H1 (cell line): ENCODE measurements at places on chromosomes 7 and 10. TPM values are rescaled to one million over a fixed set of nuclear protein-coding genes. Genes with fewer than 3 reads are reported as not detected.

MOGAT3 gene
- total RNA-seq: 0.82 TPM in 1 of 2 replicates, not detected in the other

SEMA4G gene
- 7.1 and 7.6 TPM in 2 replicates for total RNA-seq

- DNase-seq: no peak
Measured at GRCh38 chr10:100204370-100204769, 18.5 kb upstream of the ERLIN1 start.

GRCh38 chr7:42070068-42070467 is 166.9 kb downstream of the GLI3 start:
- no peak for DNase-seq

DNA sequence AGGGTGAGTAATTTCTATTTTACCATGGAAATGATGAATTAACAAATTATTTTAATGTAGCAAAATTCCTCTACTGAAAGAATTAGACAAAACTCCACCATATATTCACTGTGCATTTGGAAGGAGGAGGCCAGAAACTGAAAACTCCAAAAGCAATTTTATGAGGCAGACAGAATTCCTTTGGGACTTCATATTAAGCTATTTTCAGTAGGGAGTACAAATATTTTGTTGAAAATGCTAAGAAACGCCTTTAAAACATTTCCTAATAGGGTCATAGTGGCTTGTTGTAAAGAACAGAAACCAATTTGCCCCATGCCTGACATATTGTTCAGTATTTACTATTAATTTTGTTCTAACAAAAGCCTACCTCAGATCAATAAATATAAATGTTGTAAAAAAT is 117.8 kb downstream of the TES start:
- DNase-seq: no peak

GRCh38 chr10:123559823-123560092 is 106.4 kb upstream of the GPR26 start:
- no peak for DNase-seq

DNA sequence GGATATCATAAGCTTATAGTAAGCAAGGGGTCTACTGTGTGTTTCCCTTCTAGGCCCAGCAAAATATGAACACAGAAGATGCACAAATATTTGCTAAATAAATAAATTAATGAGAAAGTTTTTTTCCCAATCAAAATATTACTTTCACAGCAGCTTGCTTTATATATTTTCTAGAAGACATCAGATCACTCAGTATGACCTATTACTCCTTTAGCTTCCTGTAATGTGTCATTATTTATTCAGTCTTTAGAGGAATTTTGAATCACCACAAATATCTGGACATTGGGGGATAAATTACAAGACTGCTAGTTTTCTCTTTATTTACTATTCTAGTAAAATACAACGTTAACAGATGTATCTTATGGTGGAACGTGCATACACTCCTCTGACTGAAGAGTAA is 765.8 kb upstream of the POM121L12 start:
- DNase-seq: no peak

DNA sequence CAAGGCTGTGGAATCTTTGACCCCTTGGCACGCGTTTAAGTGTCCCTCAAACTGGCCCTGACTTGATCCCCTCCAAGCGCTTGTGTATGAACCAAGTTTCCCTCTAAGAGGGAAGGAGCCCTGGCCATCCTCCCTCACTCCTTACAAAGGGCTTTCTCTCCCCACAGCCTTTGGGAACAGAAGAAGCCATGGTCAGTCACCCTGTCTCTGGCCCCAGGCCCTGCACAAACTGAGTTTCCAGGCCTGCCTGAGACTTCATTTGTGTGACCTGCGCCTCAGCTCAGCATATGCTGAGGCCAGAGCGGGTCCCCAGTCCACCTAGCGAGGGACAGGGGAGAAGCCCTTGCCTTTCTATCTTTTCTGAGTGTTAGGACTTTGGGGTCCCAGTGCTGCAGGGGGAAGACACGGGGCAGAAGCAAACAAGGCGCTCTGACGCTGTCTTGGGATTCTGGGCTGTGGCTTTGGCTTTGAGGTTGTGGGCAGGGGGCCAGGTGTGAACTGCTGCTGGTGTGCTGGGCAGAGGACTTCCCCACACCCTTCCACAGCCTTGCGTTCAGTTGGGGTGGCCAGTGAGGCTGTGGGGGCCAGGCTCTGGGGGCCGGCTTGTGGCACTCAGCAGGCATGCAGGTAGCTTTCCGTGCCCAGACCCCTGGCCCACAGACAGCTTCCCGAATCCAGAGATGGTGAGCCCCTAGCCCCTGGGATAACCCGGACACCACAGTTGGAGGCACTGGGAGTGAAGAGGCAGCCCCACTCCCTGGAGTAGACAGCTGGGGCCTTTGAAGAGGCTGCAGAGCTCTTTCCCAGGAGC is 1.5 kb downstream of the RET start:
- no peak for DNase-seq

- DNase-seq: no peak
Measured at GRCh38 chr10:78907551-78908211, 161.1 kb upstream of the ZMIZ1 start.

GRCh38 chr10:113061054-113061430 is 111.0 kb downstream of the TCF7L2 start:
- no peak for DNase-seq
